NCI-H1092 (cell line): ENCODE measurements at places on chromosomes 6 and 20.

GRCh38 chr6:99559057-99559456 lies 9.4 kb downstream of the CCNC start:
- DNase-seq: no peak

DNA sequence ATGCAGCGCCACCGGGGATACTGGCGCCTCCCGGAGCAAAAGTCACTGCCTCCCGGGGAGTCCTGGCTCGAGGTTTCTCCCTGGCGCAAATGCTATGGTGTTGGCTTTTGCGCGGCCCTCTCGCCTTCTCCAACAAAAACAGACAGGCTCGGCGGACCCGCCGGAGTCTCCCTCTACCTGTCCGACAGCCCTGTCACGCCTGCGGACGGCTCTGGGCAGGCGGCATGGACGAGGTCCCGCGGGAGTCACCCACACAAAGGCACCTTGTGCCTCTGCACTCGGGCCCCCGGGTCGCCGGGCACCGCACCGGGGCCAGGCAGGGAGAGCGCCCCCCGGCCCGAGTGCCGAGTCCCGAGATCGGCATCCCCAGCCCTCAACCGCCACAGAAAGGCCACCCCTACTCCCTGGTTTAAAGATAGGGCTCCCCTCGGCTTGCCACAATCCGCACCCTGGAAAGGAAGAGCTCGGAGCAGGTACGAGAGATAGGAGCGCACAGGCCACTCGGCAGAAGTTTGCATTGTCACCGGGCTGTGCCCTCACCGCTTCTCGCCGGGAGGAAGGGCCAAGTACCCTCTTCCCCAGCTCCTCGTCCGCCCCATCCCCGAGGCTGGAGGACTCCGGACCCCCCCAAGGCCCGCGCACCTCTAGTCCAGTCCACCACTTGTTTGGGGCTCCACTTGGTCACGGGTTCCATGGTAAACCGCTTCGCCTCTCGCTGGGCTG lies 903 bp downstream of the CNKSR3 start:
- no peak for DNase-seq

DNA sequence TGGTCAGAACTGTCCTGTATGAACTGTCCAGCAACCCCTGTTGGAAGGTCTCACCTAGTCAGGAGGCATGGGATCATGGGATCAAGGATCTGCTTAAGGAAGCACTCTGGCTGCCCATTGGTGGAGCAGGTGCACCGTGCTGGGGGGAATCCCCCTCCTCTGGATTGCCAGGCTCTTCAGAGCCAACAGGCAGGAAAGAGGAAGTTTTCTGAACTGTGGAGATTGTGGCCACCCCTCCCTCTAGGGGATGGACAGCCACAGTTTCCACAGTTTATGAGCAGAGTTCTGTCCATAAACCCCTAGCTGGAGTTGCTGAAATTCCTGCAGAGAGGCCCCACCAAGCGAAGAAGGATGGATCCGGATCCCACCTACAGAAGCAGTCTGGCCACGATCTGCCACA lies 13.0 kb upstream of the HLA-DQB1 start:
- DNase-seq: no peak

DNA sequence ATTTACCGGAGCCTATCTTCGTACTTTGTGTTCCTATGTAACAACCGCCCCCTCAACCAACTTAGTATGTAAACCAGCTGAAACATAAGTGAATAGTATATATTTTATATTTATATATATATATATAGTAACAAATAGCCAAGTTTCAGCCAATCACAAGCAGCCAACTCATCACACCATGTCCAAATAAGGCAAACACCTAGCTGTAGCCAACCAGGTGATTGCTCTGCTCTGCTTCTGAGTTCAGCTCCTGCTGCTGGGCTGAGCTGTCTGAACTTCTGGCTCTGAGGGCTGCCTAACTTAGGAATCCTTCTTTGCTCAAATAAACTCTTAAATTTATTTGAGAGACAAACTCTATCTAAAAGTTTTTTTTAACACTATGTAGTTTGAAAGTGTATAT lies 101.6 kb upstream of the SOX4 start:
- DNase-seq: no peak

GRCh38 chr20:48928832-48929725 lies 7.6 kb downstream of the ARFGEF2 start:
- no peak for DNase-seq

GRCh38 chr6:144086959-144087358 lies 8.4 kb downstream of the SF3B5 start:
- no peak for DNase-seq

DNA sequence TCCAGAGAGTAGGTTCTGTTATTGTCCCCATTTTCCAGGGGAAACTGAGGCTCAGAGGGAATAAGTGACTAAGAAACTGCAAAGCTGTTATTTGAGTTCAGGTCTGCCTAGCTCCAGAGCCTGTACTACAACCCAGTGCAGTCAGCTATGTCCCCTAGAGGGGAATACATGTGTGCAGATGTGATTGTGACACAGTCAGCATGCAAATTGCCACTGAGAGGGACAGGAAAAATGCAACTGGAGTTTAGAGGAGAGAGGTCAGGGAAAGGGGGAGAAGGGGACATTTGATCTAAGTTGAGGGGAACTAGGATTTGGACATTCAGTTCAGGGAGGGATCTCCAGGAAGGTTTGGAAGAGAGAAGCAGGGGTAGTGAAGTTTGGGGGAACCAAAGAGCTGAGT lies 38.6 kb upstream of the EPB41L1 start:
- no peak for DNase-seq

DNA sequence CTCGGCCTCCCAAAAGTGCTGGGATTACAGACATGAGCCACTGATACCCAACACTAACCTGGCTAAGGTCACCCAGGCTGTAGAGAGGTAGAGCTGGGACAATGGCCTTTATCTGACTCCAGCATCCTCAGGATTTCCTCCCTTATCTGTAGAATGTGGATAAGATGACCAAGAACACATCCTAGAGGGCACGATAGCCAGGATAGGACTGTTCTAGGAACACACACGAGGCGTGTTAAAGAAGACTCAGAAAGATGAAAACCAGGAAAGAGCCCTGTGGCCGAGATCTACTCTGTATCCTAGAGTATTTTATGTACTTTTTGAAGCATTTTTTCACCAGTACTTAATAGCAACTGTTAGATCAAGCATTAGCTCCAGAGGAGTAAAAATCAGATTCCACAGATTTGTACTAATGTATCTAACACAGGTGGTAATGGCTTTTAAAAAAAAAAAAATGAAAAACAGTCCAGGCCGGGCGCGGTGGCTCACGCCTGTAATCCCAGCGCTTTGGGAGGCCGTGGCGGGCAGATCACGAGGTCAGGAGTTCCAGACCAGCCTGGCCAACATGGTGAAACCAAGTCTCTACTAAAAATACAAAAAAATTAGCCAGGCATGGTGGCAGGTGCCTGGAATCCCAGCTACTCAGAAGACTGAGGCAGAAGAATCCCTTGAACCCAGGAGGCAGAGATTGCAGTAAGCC lies 17.3 kb downstream of the PPP1R10 start:
- no peak for DNase-seq

DNA sequence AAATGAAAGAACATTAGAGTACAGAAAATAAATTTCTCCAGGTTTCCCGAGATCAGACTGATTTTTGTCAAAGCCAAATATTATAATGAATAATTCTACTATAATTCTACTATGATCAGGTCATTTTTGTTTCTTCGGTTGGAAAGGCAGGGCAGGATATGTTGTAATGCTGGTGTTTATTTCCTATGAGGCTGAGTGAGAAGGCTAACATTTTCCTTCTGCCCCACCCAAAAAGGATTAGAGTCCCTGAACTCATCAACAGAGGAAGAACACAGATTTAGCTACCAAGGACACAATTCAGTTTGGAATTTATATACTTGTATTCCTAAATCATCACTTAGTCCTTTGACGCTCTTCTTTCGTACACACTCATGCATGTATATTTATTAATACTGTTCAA lies 318.9 kb downstream of the SYNE1 start:
- no peak for DNase-seq

- no peak for DNase-seq
These were observed 16.6 kb upstream of the TXLNB start for GRCh38 chr6:139308286-139308916.

DNA sequence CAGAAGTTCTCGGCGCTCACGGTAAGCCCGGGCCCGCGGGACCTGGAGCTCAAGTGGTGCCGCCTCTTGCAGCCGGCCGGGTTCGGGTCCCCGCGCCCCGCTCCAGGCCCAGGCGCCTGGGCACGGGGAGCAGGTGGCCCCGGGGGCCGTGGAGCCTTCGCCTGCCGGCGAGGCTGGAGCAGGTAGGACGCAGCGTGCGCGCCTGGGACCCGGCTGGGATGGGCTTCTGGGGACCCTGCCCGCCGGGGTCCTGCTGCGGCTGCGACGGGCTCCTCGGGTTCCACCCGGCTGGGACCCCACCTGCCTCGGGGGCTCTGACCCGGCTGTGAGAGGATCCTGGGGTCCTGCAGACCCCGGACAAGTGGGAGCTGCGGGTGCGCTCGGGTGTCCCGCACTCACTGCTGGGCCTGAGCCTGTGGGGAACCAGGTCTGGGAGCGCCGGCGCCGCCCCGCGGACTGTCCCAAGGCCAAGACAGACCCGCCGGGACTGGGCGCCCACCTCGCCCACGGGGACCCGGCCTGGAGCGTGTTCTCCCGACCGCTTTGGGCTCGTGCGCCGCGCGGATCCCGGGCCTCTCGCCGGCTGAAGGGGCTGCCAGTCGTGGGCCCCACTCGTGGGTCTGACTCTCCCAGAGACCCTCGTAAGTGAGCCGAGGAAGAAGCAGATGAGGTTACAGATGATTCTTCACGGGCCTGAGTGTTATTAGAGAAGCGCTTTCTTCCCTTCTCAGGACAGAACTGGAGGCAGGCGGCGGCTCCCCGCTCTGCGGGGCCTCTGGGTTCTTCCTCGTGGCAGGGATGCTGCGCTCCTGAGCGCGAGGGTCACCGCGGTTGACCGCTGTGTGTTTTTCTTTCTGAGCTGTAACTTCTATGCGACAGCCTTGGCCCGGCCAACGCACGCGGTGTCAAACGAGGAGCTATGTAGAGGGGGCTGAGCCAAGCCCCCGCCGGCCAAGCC lies 729 bp downstream of the SMOC2 start:
- DNase-seq: peak; percentile 9
